ENCODE measurements at places on chromosomes 4 and X.

GRCh38 chr4:154982187-154983047, 201.3 kb downstream of the RBM46 start:
- no peak overlapping the region for H3K4me3 ChIP-seq
- DNase-seq = no peak
- H3K36me3 ChIP-seq = no peaks in the 10 kb centered on the region
- no peaks in the 10 kb centered on the region for H3K4me1 ChIP-seq
- peaks cover 7% of the 10 kb centered on the region for H3K27me3 ChIP-seq

DNA sequence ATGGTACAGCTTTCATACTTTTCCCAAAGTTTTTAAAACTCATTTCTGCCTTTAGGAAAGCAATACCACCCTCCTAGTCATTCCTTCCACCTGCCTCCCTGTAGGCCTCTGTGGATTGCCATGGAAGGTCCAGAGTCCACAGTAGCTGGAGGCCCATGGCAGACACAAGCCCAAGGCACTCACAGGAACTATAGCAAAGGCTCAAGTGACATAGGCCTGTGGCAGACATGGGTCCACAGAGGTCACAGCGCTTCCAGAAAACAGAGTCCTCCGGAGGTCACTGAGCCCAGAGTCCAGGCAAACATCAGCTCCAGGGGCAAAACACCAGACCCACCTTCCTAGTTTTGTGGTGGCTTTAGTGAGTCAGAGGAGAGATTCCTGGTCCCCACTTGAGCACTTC, 147.6 kb upstream of the ATP6AP2 start:
- peaks cover 8% of the 10 kb centered on the region for H3K36me3 ChIP-seq
- H3K4me1 ChIP-seq = peaks cover 11% of the 10 kb centered on the region
- no peak overlapping the region for H3K4me3 ChIP-seq
- no peaks in the 10 kb centered on the region for H3K27me3 ChIP-seq
- H3K27ac ChIP-seq = no peak overlapping the region
- DNase-seq = no peak

GRCh38 chr4:57501720-57502119, 391.5 kb upstream of the IGFBP7 start:
- DNase-seq = no peak
- H3K4me1 ChIP-seq = peaks cover 41% of the 10 kb centered on the region
- H3K27ac ChIP-seq = no peak overlapping the region
- no peaks in the 10 kb centered on the region for H3K36me3 ChIP-seq
- H3K27me3 ChIP-seq = no peaks in the 10 kb centered on the region

DNA sequence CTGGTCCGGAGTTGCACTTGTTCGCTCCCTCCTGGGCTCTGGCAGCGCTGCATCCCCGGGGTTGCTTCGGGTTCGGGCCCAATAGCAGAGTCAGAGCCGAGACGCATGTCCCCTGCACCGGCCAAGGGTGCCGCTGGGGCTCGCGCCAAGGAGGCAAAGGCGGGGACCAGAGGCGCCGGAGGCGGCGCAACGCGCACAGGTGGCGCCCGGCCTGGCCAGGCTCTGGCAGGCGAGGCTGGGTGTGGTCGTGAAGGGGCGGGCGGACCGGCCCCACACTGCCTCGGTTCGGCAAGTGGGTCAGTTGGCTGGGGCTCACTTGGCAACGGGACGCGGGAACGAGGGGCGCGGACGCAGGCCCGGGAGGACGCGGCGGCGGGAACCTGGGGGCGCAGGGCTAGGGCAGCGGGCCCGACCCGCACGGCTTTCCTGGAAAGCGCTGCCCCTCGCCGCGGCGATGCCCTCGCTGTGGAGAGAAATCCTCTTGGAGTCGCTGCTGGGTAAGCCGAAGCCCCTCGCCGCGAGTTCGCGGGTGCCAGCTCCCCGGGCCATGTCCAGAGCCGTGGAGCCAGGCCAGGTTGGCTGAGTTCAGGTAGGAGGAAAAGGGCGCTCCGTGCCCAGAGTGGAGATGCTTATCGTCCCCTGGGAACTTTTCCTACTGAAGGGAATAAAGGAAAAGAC, at the start of gene CWH43:
Gene CWH43 (plus strand): TSS at position 300 of the 678 bp plus-strand sequence. CDS start 155 bp downstream, at position 455.
- no peaks in the 10 kb centered on the region for H3K36me3 ChIP-seq
- H3K4me3 ChIP-seq = no peak within 1 kb of the TSS
- no peak for DNase-seq
- H3K27ac ChIP-seq = no peak within 1 kb of the TSS
- H3K27me3 ChIP-seq = peaks cover 72% of the 10 kb centered on the region

GRCh38 chrX:110046001-110046400, 43.1 kb downstream of the TMEM164 start:
- no peaks in the 10 kb centered on the region for H3K27me3 ChIP-seq
- no peak for DNase-seq
- H3K4me3 ChIP-seq = no peak overlapping the region
- peaks cover 7% of the 10 kb centered on the region for H3K36me3 ChIP-seq
- H3K27ac ChIP-seq = peak overlapping the region; percentile 51

- H3K27ac ChIP-seq = no peak overlapping the region
- no peak overlapping the region for H3K4me3 ChIP-seq
- no peaks in the 10 kb centered on the region for H3K27me3 ChIP-seq
- H3K4me1 ChIP-seq = peaks cover 18% of the 10 kb centered on the region
- H3K36me3 ChIP-seq = peaks cover 5% of the 10 kb centered on the region
Measured at GRCh38 chr4:40874331-40874730, 124.6 kb downstream of the NSUN7 start.

DNA sequence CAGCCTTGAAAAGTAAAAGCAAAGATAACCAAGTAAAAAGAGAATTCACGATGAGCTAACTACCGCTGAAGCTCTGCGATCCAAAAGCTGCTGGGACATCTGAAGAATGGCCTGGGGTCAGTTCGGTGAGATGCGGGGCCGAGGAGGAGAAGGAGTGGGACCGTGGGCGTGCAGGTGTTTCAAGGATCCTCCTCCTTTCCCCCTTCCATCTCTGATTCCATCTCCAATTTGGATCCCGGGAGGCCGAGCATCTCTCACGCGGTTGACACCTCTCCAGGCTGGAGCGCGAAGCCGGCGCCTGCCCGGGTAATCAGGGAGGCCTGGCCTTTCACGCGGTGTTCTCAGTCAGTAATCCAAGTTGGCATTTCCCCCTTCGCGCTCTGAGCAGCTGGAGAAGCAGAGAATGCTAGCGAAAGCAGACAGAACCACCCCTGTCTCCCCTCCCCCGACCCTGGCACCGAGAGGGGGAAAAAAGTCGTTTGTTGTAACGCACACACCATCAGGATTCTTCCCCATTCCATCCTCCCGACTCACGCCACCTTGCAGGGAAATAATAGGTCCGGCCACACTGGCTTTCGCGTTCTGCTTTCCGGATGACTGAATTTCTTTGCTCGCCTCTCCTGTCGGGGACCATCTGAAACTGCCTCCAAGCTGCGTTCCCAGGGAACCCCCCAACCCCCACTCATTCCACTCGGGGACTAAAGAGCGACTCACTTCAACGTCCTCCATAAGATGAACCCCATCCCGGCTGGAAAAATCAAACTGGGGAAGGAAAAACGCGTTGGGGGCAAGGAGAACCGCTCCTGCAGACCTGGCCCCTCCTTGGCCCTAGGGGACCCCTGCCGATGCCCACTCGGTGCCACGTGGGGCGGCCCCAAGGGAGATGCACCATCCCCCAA, 6.5 kb downstream of the NEUROG2 start:
- H3K36me3 ChIP-seq = no peaks in the 10 kb centered on the region
- H3K4me1 ChIP-seq = peaks cover 25% of the 10 kb centered on the region
- peak overlapping the region; percentile 67 for H3K4me3 ChIP-seq
- H3K27me3 ChIP-seq = peaks cover 94% of the 10 kb centered on the region

- no peak for DNase-seq
- H3K36me3 ChIP-seq = no peaks in the 10 kb centered on the region
- H3K4me3 ChIP-seq = no peak overlapping the region
- H3K27me3 ChIP-seq = no peaks in the 10 kb centered on the region
- H3K4me1 ChIP-seq = no peaks in the 10 kb centered on the region
Measured at GRCh38 chr4:157550028-157550427, 329.5 kb downstream of the GRIA2 start.

GRCh38 chrX:71910986-71911730, 513 bp downstream of the NHSL2 start:
- H3K27ac ChIP-seq = no peak overlapping the region
- peaks cover 26% of the 10 kb centered on the region for H3K27me3 ChIP-seq
- H3K4me1 ChIP-seq = peaks cover 7% of the 10 kb centered on the region
- no peaks in the 10 kb centered on the region for H3K36me3 ChIP-seq

DNA sequence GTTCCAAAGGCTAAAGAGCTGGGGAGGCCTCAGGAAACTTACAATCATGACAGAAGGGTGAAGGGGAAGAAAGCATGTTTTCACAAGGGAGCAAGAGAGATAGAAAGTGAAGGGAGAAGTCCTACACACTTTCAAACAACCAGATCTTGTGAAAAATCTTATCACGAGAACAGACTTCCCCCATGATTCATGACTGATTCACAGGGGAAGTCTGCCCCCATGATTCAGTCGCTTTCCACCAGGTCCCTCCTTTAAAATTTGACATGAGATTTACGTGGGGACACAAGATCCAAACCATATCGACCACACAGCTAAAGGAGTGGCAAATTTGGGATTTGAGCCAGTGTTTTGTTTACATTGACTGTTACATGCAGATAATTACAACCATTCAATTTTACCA, 971.1 kb upstream of the HS3ST1 start:
- H3K4me3 ChIP-seq = no peak overlapping the region
- no peaks in the 10 kb centered on the region for H3K4me1 ChIP-seq
- no peak for DNase-seq
- no peak overlapping the region for H3K27ac ChIP-seq

- H3K36me3 ChIP-seq = no peaks in the 10 kb centered on the region
- peak overlapping the region; percentile 5 for H3K27ac ChIP-seq
- no peaks in the 10 kb centered on the region for H3K27me3 ChIP-seq
- no peak for DNase-seq
- H3K4me1 ChIP-seq = peaks cover 10% of the 10 kb centered on the region
Measured at GRCh38 chr4:153122855-153123254, 81.4 kb upstream of the TRIM2 start.

DNA sequence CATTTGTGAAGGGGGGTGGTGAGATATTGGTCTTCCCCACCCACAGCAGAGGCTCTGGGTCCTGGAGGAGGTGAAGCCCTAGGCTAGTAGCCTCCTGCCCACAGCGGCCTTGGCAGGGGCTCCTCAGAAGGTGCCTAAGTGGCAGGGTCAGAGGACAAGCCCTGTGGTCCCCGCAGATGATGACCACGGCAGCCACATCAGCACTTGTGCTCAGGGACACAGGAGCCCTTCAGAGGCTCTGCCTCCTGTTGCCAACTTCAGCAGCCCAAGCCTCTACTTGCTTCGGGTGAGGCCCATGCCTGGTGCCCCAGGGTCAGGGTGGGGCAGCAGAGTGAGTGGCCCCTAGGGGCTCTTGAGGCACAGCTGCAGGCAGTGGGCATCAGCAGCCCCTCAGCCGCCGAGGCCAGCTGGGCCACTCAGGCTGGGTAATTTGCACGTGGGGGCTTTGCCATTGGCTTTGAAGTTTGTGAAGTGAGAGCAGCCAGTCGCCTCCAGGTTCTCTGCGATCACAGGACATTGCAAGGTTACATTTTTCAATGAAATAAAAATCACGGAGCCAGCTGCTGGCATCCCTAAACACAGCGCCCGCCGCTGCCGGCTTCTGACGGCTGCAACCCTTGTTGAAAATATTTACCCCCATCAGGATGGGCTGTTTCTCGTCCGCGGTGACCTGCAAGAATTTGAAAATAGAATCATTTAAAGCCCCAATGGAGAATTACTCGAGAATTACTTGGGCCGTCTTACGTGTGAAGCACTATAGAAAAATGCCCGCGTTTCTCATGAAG, 108.5 kb downstream of the HMX1 start:
- H3K4me1 ChIP-seq = no peaks in the 10 kb centered on the region
- no peak overlapping the region for H3K4me3 ChIP-seq
- no peak for DNase-seq
- no peak overlapping the region for H3K27ac ChIP-seq
- peaks cover 15% of the 10 kb centered on the region for H3K27me3 ChIP-seq

GRCh38 chr4:52358883-52359321, 300.2 kb downstream of the USP46 start:
- H3K27ac ChIP-seq = peak overlapping the region; percentile 0
- no peak overlapping the region for H3K4me3 ChIP-seq
- H3K4me1 ChIP-seq = peaks cover 14% of the 10 kb centered on the region
- H3K27me3 ChIP-seq = peaks cover 11% of the 10 kb centered on the region
- no peaks in the 10 kb centered on the region for H3K36me3 ChIP-seq

- no peaks in the 10 kb centered on the region for H3K4me1 ChIP-seq
- no peak for DNase-seq
- H3K27ac ChIP-seq = no peak overlapping the region
Measured at GRCh38 chrX:130260316-130260715, 8.4 kb downstream of the ZNF280C start.

DNA sequence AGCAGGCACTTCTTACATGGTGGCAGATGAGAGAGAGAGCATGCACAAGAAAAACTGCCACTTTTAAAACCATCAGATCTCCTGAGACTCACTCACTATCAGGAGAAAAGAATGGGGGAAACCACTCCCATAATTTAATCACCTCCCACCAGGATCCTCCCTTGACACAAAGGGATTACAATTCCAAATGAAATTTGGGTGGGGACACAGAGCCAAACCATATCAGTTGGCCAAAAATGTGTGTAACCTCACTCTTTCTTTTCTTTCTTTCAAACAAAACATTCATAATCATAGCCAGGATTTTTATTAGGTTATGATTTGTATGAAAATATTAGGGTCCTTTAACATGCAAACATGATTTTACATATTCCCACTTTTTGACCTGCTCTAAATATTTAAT, 222.1 kb downstream of the PCDH18 start:
- no peaks in the 10 kb centered on the region for H3K36me3 ChIP-seq
- H3K27ac ChIP-seq = no peak overlapping the region
- H3K4me1 ChIP-seq = peaks cover 14% of the 10 kb centered on the region
- no peak overlapping the region for H3K4me3 ChIP-seq

DNA sequence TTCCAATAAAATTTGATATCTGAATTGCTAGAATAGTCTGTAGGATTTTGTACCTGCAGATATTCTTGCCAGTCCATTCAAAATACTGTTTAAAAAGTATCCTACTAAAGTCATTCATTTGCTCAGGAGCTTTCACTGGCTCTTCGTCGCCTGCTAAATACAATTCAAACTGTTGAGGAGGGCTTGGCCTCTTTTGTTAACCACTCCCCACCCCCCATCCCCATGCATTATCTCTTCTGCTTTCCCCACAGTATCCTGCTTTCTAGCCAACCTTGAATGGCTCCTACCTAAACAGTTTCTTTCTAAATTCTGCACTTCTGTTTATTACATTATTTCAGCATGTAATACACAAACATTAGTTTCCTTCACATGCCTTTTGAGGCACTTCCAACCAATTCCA, 230.8 kb downstream of the CPE start:
- no peaks in the 10 kb centered on the region for H3K36me3 ChIP-seq
- DNase-seq = no peak
- no peak overlapping the region for H3K27ac ChIP-seq

GRCh38 chr4:47525154-47525819, 40.2 kb downstream of the ATP10D start:
- H3K27me3 ChIP-seq = no peaks in the 10 kb centered on the region
- H3K4me3 ChIP-seq = no peak overlapping the region
- DNase-seq = no peak

DNA sequence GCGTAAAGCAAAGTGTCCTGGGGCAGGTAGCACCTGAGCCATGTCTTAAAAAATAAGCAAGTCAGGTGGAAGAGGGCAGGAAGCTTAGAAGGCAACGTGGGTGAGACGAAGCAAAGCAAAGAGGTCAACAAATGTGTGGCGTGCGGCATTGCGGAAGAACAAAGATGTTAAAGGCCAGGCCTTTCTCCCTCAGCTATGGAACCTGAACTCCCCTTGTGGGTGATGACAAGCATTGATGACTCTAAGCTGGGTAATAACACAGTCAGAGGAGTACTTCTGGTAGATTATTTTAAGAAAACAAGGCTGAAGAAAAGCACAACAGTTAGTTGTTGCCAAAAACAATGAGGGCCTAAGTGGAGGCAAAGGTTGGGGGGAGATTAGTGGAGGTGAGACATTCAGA, 29.0 kb upstream of the SORBS2 start:
- H3K27me3 ChIP-seq = no peaks in the 10 kb centered on the region
- no peak overlapping the region for H3K27ac ChIP-seq
- DNase-seq = no peak
- no peak overlapping the region for H3K4me3 ChIP-seq

Measured in type B pancreatic cell (in vitro differentiated cells).